Motor neuron (in vitro differentiated cells): ENCODE measurements at places on chromosomes 6 and 20. TPM values are rescaled to one million over a fixed set of nuclear protein-coding genes. Genes with fewer than 3 reads are reported as not detected.
A peak's percentile ranks its signal among the peaks of the same experiment; 100 is the strongest.

TRIM39 gene
- total RNA-seq: 12.4 and 15.4 TPM in 2 replicates

DSTN gene
- total RNA-seq: 171 and 182 TPM in 2 replicates

GRCh38 chr6:28981833-28982475 lies 23.2 kb downstream of the ZNF311 start:
- ATAC-seq: peak; percentile 74

DNA sequence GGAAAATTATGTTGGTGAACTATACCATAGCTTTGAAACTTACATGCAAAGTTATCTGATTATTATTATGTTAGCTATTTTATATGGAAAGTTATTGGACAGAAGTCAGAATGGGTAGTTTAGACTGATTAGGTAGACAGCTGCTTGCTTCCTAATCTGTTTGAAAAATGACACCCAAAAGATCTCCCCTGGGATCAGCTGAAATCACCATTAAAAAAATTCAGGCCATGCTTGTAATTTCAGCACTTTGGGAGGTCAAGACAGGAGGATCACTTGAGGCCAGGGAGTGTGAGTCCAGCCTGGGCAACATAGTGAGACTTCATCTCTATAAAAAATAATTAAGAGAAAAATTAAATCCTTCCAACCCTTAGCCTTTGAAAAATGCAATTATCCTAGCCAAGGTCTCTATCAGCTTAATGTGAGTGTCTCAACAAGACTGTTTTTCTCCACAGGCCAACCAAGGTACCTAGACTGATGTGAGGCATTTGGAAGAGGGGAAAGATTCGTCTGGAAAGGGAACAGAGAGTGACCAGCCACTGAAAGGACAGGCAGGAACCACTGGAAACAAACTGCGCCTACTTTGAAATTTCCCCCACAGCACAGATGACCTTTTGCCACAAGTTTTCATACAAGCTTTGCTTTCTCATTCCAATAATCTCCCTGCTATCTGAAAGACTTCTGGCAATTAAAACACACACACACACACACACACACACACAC lies 232.3 kb downstream of the GMPR start:
- no peak for ATAC-seq

- ATAC-seq: no peak
Measured at GRCh38 chr20:52975029-52975732, 3.0 kb downstream of the TSHZ2 start.

DNA sequence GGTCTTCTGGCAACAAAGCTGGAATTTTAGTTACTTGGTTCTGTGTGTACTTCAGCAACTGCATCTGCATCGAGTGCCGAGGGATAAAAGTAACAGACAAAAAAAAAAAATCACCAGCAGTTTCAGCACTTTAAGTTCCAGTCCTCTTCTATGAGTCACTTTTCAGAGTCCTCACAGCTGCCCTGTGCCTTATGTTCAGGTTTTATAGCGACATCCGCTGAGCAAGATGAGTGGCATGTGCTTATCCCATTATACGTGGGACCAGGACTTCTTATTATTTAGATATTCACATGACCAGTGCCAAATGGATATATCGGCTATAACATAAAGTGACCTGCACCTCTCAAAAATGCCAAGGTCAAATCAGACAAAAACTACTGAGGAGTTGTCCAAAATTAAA lies 242.9 kb downstream of the FOXA2 start:
- ATAC-seq: no peak

ITPR3 gene
- total RNA-seq: 15.9 and 16.2 TPM in 2 replicates

GRCh38 chr20:20134941-20135575 lies 82.7 kb downstream of the CFAP61 start:
- ATAC-seq: no peak

GRCh38 chr20:16241911-16242310 lies 331.3 kb downstream of the KIF16B start:
- no peak for ATAC-seq

- ATAC-seq: no peak
Measured at GRCh38 chr6:30325150-30325872, 1.4 kb upstream of the TRIM39 start.

WFDC12 gene
- not detected in 2 replicates for total RNA-seq

DNA sequence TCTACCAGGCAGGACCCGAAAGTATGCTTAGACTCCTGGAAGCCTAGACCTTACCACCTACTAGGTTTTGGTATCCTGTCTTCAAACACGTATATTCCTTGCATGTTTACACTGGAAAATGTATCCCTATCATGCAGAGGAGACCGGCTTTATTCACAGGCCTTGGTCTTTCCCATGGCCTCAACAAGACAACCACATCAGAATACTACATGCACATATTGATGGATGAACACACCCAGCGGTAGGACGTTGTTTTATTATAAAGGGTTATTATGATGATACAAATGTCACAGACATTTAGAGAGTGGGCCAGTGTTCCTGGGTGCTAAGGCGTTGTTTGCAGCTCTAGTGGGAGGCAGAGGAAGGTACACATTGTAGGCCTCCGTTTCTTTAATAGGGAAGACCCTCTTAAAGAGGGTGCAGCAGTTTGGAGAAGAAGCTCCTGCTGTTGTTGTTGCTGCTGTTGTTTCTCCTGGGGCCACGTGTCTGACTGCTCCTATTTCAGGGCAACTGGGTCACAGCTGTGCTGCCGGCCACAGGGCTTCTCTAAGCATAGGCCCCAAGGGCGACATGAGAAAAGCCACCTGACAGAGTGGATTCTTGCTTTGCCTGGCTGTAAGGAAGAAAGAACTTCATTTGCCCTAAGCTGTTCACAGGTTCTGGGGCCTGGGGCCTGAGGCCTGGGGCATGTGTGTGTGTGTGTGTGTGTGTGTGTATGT lies 98.3 kb upstream of the SASH1 start:
- peak; percentile 88 for ATAC-seq

RFX6 gene
- not detected in 2 replicates for total RNA-seq

GRCh38 chr6:161094955-161095354 lies 103.4 kb downstream of the MAP3K4 start:
- no peak for ATAC-seq

GRCh38 chr20:61435823-61436220 lies 183.8 kb downstream of the CDH4 start:
- ATAC-seq: no peak

ULBP3 gene
- 14.5 and 15.6 TPM in 2 replicates for total RNA-seq

DNA sequence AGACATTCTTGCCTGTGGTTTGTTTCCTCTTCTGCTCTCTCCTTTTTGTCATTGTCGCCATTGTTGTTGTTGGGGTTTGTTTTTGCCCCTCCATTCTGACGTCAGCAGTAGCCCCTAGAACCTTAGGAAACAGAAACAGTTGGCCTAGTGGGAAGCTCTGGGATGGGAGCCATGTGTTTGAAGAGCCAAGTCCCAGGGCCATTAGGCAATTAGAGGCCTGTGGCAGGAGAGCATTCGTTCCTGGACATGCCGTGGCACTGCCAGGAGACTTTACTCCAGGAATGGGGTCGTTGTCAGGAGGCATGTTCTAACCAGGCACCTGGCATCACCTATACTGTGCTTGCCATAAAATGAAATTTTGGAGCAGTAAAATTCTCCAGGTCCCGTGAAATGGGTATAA lies 39.7 kb downstream of the PPARD start:
- ATAC-seq: no peak

DDX43 gene
- not detected in 2 replicates for total RNA-seq

- ATAC-seq: peak; percentile 23
Measured at GRCh38 chr6:116070616-116071389, 10.1 kb upstream of the FRK start.

ANKRD66 gene
- 2.1 and 2.5 TPM in 2 replicates for total RNA-seq

DNA sequence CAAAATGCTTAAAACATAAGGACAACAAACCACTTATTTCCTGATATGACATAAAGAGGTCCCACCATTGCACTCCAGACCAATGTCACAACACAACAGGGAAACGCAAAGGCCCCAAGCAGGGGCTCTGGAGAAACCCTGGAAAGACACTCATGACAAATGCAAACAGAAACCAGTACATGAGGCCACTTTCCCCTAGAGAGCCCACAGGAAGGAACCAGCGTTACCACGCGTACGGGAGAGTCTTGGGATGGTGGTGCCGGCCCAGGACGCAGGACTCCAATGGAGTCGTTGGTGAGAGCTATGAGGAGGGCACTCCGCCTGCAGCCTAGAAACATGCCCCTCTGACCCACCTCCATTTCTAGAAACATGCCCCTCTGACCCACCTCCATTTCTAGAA lies 20.2 kb downstream of the GMEB2 start:
- ATAC-seq: no peak

GRCh38 chr6:143271024-143271423 lies 179.5 kb downstream of the ADAT2 start:
- peak; percentile 96 for ATAC-seq

GRCh38 chr6:150298030-150298380 lies 70.8 kb upstream of the IYD start:
- peak; percentile 12 for ATAC-seq

CLPSL2 gene
- not detected in 2 replicates for total RNA-seq

GRCh38 chr20:45109634-45110033 lies 5.3 kb downstream of the WFDC5 start:
- ATAC-seq: no peak

DNA sequence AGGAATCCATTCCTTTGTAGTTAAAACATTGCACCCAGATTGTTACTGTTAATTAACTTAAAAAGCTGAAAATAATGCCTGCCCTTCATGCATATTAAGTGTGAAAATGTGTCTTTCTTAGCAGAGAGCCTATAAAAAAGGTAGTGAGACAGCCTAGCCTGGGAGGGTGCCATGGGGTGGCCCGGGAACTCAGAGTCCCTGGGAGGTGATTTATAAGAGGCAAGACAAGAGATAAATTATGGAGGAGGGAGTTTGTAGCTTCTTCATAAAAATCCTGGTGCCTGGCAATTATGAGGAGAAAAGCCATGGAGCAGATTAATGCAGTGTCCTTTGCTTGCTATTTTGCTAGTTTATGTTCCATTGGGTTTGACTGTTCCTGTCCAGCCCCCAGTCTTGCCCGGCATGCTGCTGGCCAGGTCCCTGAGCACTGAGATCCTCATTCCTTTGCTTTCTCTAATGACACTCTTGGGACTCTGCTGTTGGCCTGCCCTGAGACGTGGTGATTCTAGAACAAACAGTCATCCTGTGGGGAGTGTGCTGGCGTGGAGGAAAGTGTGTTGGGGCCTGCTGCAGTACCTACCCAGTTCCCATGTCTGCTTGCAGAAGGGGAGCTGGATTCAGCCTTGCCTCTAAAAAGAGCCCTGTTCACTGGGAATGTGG lies 4.2 kb downstream of the MLN start:
- ATAC-seq: peak; percentile 72

GRCh38 chr20:11001764-11002540 lies 328.2 kb upstream of the JAG1 start:
- ATAC-seq: peak; percentile 44

- no peak for ATAC-seq
Measured at GRCh38 chr6:7200598-7201443, 93.1 kb downstream of the RREB1 start.

DNA sequence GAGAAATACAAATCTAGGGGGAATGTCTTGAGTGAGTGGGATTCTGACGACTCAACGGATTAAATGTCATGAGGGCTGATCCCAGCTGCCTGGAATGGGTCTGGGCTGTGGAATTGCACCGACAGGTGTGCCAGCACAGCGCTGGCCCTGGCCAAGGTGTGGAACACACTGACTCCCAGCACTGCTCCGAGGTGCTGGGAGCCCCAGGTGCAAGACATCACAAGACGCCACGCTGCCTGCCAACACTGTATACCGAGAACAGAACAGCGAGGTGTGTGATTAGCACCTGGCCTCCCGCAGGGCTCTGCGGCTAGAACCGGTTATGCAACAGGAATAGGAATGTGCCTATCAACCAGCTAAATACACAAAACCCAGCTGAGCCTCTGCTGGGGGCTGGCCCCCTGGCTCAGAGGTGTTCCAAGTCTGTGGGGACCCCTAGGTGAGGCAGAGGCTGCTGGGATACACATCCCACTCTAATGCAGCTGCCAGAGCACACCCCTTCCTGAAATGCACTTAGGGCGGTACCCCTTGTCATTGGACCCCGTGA lies 24.8 kb upstream of the APMAP start:
- ATAC-seq: no peak

GRCh38 chr6:167917551-167918154 lies 79.8 kb upstream of the KIF25 start:
- ATAC-seq: peak; percentile 14

CFB gene
- 17.5 and 18.9 TPM in 2 replicates for total RNA-seq

DNA sequence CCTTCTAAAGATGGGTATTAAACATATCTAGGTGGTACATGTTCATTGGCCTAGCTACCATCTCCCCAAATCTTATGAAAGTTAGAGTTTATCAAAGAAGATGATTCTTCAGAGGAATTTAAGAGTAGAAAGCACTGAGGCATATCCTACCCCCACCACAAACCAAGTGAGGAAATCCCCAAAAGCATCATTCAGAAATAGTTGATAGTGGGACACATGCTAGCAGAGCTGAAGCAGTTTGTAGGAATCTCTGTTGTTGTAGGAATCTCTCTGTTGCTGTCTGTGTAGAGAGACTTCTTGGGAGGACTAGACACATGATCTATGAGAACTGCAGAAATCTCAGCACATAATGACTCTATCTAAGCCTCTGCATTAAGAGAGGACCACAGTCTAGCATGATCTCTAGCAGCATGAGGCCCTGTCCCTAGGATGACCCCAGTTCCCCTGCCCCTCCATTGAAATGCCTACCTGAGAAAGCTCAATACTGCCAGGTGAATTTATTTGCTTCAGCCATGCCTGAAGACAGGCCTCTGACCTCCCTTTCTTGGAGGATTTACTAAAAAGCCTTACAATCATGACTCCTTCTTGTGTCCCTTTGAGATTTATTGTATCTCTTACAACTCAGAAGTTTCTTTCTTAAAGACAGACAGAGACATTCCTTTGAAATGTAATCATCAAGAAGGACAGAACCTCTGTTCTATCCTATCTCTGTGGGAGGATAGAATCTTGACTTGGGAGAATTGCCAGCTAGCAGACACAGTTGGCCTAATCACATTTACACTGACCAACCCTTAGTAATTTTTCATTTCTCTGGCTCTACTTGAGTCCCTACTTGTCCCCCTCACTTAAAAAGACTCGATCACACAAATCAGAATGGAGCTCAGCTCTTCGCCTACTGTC lies 582.4 kb downstream of the PHF3 start:
- no peak for ATAC-seq

C2 gene
- 0.83 and 2.4 TPM in 2 replicates for total RNA-seq

GRCh38 chr6:149235130-149235561 lies 82.4 kb upstream of the TAB2 start:
- ATAC-seq: no peak

GRCh38 chr20:35954200-35954906 lies at the start of gene SCAND1:
TSS of gene SCAND1 (minus strand) at chr20:35954502. CDS start at chr20:35954284, 218 bp downstream.
- peak; percentile 94 for ATAC-seq

TSPO2 gene
- total RNA-seq: not detected in 2 replicates

DNA sequence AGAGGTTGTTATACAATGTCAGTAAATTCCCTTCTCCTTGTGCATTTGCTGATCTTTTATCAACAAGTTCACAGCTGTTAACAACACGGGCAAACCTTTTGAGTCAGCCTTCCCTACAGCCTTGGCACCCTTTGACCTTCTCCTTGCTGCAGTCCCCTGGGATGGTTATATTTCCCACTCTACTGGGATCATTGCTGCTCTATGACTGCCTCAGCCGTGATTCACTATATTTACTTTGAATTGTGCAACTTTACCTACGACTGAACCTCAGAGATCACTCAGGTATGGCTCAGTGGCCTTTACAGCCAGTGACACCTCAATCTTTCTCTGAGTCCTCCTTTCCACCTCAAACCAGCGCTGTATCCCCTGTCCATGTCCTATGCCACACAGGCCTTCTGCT lies 1293.3 kb downstream of the EPHA7 start:
- no peak for ATAC-seq

- no peak for ATAC-seq
Measured at GRCh38 chr6:56742122-56742791, 99.6 kb upstream of the DST start.
